ENCODE measurements at places on chromosomes 4 and X. TPM values are rescaled to one million over a fixed set of nuclear protein-coding genes. Genes with fewer than 3 reads are reported as not detected.

DNA sequence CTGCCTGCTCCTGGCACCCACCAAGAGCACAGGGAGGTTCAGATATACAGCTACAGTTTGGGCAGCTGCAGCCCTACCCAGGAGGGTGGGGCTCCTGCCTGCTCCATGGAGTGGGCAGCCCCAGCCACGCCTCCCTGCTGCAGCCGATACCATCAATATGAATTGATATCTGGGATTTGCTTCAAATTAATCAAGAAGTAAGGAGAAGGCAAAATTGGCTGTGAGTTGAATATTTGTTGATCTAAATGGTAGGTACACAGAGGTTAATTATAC, 31.2 kb upstream of the ZNF280C start:
- DNase-seq: no peak
- H3K27ac ChIP-seq: no peak overlapping the region
- H3K4me1 ChIP-seq: no peaks in the 10 kb centered on the region
- H3K4me3 ChIP-seq: no peak overlapping the region
- H3K36me3 ChIP-seq: no peaks in the 10 kb centered on the region

The POF1B gene
- polyA plus RNA-seq: not detected

The MAGEB1 gene
- polyA plus RNA-seq: 0.05 TPM

- H3K27ac ChIP-seq: no peak overlapping the region
- no peak overlapping the region for H3K4me3 ChIP-seq
- no peaks in the 10 kb centered on the region for H3K27me3 ChIP-seq
Observed at GRCh38 chrX:53022381-53022780, 26.2 kb upstream of the GPR173 start.

DNA sequence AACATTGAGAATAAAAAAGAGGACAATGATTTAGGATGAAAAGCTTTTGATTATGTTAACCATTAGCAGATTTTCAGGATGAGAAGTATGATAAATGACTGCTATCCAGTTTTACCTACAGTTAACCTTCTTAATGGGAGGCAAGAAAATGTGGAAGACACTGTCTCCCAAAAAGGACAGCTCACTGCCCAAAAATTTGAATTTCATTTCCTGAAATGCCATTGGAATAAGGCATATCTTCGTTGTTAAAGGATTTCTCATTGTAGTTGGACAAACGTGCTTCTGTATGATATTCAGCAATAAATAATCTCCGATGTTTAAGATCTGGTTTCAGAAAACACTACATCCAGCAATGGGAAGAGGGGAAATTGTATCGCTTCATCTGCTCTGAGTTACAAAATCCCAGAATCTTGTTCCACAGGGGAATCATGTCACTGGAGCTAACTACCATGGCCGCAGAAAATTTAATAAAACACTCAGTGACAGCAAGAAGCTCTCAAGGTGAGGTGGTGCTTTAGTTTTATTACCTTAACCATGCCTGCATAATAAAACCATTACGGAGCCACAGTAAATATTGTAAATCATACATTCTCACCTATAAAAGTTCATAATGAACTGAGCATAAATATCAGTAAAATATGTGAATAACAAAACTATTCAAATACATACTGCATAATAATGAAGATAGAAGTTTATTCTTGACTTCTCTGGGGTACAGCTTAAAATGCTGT, 552.3 kb downstream of the PCDH7 start:
- H3K36me3 ChIP-seq: no peaks in the 10 kb centered on the region
- no peak overlapping the region for H3K27ac ChIP-seq
- DNase-seq: no peak
- no peaks in the 10 kb centered on the region for H3K4me1 ChIP-seq
- H3K27me3 ChIP-seq: no peaks in the 10 kb centered on the region
- no peak overlapping the region for H3K4me3 ChIP-seq

The HTN1 gene
- polyA plus RNA-seq: not detected

The PLXNB3 gene
- 1.6 TPM for polyA plus RNA-seq

DNA sequence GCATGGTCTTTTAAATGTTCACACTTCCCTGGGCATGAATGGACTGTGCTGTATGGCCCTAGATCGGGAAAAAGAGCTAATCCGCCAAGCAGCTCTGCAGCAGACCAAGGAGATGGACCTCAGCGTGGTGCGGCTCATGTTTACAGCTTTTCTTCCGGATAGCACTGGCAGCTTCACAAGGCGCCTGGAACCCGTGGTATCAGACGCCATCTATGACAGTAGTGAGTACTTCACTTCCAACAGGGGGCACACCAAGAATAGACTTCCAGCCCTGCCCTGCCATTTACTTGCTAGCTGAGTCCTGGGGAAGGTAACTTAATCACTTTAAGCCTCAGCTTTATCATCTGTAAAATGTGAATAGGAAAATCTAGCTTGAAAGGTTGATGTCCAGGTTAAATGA, 77.7 kb downstream of the NFKB1 start:
- H3K36me3 ChIP-seq: no peaks in the 10 kb centered on the region
- no peak overlapping the region for H3K4me3 ChIP-seq
- no peak overlapping the region for H3K27ac ChIP-seq
- H3K4me1 ChIP-seq: no peaks in the 10 kb centered on the region
- peak; percentile 44 for DNase-seq

GRCh38 chrX:70336767-70337166, 46.9 kb downstream of the KIF4A start:
- H3K27ac ChIP-seq: no peak overlapping the region
- no peaks in the 10 kb centered on the region for H3K27me3 ChIP-seq
- no peak overlapping the region for H3K4me3 ChIP-seq
- H3K36me3 ChIP-seq: peaks cover 16% of the 10 kb centered on the region
- no peak for DNase-seq
- H3K4me1 ChIP-seq: no peaks in the 10 kb centered on the region

Measured in H1 (cell line).